CD4-positive, alpha-beta T cell treated with Interleukin-4 for 1 hour (primary cell): ENCODE measurements at places on chromosomes 5 and 9.

GRCh38 chr9:125820100-125820804, 73.1 kb downstream of the PBX3 start:
- DNase-seq: no peak

- DNase-seq: no peak
These were observed 1.8 kb upstream of the SELENOP start for GRCh38 chr5:42813533-42813932.

DNA sequence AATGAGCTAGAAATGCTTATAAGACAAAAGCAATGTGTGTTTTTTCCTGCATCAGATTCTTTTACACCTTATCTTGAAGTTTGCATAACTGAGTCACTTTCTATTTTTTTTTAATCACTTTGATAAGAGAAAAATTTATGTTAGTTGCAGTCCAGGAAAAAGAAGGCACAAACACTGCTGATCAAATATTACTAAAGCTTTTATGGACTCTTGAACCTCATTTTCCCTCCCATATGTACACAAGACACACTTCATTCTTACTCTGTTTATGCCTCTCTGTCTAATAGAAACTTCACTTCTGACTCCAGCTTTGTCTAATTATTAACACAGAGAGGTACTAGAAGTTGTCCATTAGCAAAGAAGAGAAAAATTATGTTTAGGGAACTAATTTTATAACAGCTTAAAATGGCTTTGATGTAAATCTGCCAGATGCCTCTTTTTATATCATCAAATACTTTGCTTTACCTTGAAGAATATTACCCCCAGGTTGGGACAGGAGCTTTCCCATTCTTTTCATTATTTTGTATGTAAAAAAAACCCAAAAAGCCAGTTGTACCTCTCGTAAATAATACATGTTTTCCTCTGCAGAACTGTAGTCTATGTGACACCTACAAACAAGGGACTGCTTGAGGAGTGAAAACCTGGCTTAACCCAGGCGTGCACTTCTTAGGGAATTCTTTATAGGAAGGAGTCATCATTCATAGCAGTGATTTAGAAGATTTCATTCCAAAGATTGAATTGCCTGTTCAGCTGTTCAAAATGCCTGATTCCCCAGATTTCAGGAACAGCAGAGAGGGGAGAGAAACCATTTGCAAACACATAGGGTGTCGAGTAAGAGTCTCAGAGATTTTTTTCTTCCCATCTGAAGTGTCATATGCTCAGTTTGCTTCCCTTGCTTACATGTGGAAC, 72.6 kb downstream of the DAPK1 start:
- no peak for DNase-seq

- DNase-seq: no peak
These were observed 157.8 kb downstream of the SLCO4C1 start for GRCh38 chr5:102138243-102138653.

DNA sequence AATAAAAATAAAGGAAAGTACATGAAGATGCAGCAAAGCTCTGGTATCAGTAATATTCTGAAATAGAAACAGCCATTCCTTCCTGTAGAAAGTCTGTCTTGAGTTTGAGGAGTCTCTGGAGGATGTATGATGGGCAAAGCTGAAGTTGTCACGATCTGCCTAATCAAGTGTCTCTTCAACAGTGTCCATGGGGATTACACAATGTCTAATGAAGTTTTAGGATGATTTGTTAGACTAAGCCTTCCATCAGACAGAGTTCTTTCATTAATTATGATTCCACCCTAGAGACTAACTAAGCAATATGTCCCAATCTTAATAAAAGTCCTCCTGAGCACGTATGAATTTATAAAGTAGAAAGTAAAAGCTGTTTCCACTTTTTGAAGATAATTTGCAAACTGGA, 26.9 kb downstream of the PDE4D start:
- DNase-seq: no peak

GRCh38 chr5:55857247-55857640, 6.1 kb downstream of the IL31RA start:
- DNase-seq: no peak

DNA sequence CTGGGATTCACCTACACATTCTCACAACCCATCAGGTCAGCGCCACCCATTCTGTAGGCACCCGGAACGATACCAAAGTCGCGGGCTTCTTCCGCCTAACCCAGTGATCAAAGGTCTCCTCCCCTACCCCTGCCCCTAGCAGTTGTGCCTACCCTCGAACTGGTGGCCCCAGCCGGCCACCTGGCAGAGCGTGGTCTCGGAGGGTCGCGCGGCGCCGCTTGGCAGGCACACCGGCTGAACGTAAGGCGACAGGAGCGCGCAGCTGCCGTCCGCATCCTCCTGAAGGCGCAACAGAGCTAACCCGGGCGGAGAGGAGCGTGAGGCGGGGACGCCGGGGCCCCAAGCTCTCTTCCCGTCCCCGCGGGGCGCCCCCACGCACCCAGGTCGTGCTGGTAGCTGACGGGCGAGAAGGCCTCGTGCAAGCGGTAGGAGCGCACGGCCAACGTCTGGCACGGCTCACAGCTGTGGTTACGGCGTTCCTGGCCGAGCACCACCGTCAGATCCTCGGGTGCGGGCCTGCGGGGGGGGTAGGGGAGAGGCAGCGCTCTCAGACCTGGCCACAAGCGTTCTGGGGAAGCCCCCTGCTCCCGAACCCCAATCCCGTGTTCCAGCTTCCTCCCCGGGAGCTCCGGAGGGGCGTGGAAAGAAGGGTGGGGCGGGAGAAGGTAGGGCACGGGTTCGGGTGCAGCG, 2.8 kb upstream of the PFN3 start:
- DNase-seq: peak; percentile 64

DNA sequence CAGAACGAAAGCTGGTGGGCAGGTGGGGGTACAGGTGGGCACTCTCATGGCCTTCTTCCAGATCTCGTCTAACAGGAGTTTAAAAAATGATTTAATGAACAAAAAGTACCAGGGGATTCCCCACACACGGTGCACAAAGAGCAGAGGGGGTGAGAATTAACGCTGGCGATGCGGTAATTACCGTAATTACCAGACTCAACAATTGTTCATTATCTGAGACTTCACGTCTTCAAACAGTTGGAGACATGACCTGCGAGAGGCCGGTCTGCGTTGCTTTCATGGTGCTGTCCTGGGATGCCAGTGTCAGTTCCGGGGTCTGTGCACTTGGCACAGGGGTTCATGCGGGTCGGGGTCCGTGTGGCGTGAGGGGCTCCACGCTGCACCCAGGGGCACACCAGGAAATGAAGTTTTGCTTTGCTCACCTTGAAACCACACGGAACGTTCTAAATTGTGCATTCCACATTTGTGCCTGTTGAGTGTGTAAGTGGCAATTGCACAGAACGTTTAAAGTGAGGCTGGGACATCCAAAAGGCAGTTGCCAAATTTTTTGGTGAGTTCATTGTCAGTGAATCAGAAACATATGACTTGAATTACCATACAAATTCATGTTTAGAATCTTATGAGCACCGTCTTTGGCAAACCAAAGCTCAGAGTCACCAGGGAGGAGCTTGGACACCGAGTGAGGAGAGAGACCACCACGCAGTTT, 256.4 kb upstream of the IRX1 start:
- DNase-seq: no peak

DNA sequence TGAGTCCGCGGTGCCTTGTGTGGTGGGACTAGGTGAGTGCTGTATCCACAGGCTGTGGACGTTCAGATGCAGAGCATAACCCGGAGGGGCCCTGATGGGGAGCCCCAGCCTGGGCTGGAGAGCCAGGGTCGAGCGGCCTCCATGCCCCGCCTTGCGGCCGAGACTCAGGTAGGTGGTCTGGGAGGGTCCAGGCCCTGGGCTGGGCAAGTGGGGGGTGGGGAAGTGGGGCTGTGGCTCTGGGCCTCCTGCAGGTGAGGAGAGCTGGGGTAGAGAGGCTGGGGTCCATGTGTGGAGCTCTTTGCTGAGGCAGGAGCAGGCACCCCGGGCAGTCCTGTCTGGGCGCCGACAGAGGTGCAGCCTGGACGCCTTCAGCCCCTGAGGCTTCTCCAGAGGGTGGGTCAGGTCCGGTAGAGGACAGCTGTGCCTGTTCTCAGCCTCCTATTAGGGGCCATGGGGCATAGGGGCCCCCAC, 241.1 kb downstream of the CACNA1B start:
- no peak for DNase-seq

DNA sequence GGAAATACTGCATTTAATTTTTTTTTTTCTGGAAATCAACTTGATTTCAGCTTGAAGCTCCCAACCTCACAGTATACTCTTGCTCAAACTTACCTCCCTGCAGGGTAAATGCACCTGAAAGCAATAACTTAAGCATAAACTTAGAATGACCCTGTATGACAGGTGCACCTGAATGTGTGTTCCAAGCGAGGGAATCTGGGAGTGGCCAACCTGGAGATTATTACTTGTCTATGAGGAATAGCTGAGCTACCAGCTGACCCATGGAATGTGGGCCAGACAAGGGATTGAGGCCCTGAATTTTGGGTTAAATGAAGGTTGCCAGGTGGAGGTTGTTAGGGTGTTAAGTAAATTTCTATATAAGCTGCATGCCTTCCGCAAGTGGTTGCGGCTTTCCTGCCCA, 140.6 kb downstream of the OSTF1 start:
- DNase-seq: no peak

- DNase-seq: no peak
These were observed 178.4 kb downstream of the KIAA0825 start for GRCh38 chr5:94440015-94440414.

DNA sequence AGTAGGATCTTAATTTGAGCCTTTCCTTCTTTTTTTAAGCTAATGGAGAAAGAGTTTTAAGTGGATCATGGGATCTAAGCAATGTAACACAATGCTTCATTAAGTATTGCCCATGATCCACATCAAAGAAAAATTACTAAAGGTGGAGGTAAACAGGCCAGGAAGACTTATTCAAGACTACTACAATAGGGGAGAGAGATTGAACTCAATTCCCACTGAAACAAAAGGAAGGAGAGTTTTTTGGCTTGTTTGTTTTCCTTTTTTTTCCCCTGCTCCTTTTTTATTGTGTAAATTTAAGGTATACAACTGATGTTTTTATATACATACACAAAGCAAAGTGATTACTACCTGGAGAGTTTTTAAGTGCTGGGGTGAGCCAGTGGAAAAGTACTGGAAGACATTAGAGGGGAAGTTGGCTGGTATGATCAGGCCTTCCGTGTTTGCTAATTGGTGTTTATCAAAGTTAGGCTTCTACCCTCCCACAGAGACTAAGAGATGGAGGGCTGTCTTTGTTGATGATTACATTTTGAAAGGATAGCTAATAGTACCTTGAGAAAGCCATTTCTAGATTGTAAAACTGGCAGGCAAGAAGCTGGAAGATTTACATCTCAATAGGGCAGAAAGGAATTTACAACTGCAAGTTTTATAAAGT, 262.7 kb downstream of the CHSY3 start:
- DNase-seq: no peak

DNA sequence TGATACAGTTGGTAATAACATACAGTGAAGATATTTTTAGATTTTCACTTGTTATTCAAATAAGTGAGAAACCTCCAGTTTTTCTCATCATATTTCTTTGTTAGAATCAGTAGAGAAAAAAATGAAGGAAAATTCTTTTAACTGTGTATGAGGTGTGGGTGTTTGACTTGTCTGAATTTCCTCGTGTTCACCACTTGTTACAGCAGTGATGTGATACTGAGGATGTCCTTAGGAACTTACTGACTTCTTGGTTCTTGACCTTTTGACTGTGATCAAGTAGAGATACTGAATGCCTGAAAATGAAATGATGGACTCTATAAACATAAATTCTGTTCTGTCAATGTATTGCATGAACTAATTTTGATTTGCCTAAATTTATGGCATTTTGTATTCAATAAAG, 10.7 kb downstream of the PBX3 start:
- DNase-seq: no peak

DNA sequence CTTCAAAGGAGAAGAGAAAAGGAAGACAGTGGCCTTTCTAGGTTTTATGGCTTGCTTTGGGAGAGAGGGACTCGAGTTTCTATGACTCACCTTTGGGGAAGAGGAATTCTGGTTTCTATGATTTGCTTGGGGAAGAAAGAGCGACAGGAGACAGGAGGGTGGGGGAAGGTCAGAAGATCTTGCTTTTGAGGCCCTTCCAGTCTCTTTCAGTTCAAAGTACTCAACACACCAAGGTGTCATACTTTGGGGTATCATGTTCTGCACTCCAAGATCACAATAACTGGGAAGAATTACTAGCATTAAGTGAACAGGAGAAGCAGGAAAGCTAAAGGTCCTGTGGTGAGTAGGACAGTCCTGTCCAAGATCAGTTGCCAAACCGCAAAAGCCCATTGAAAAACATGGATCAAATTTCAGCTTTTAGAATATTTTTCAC, 324.5 kb downstream of the ARHGEF28 start:
- no peak for DNase-seq

DNA sequence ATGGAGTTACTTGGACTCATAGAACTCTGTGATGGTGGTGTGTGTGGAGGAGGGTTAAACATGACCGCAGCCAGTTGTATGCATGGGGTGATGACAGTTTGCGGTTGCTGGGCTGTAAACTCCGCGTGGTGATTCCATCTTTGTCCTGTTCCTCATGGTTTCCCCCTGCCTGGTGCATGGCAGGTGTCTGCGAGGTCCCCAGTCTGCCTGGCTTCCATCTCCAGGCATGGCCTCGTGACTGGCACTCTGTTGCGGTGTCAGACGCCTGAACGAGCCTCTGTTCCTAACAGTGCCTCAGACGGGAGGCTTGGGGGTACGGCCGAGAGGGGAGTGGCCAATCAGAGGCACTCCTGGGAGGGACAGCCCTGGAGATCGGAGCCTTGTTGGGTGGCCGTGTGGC, 33.9 kb upstream of the SH3PXD2B start:
- DNase-seq: no peak

- no peak for DNase-seq
These were observed 453.9 kb downstream of the NFIB start for GRCh38 chr9:13860019-13860418.

- peak; percentile 58 for DNase-seq
These were observed 7.4 kb downstream of the GALNT10 start for GRCh38 chr5:154197801-154198491.

GRCh38 chr5:64827703-64828102, 59.0 kb downstream of the CWC27 start:
- no peak for DNase-seq

DNA sequence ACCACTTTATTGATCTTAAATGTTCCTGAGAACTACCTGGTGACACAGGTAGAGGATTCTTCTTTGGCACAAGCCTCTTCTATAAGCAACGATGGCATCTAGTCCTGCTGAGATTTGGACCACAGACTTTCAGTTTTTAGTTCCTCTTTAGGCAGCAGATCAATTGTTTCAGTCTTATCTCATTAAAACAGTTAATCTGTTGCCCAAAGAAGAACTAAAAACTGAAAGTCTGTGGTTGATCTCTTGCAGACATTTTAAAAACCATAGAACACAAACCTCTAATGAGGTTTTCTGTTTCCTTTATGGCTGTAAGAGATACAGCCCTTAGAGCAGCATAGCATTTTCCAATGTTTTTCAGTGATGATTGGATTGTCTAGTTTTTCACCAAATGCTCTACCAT, 480.9 kb downstream of the MTRR start:
- DNase-seq: no peak

DNA sequence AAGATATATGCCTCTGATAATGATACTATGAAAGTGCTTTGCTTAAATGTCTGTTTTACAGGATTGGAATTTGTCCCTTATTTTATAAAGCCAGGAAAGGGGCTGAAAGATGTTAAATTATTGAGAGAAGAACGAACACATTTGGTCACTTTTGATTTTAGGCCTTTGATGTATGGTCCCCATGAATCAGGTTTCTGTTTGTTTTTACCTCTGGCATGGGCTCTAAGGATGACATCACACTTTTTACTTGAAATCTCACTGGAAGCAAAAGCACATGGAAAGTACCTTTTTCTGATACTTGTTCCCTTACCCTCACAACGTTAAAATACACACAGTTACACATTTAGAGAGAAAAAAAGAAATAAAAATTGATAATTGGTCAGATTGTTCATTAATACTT, 6.9 kb downstream of the OTULIN start:
- no peak for DNase-seq

GRCh38 chr5:131229623-131230022, 34.2 kb upstream of the CDC42SE2 start:
- DNase-seq: no peak
